Right renal pelvis (tissue), 4 donors: ENCODE measurements at places on chromosomes 4 and X. TPM values are rescaled to one million over a fixed set of nuclear protein-coding genes. Genes with fewer than 3 reads are reported as not detected.

DNA sequence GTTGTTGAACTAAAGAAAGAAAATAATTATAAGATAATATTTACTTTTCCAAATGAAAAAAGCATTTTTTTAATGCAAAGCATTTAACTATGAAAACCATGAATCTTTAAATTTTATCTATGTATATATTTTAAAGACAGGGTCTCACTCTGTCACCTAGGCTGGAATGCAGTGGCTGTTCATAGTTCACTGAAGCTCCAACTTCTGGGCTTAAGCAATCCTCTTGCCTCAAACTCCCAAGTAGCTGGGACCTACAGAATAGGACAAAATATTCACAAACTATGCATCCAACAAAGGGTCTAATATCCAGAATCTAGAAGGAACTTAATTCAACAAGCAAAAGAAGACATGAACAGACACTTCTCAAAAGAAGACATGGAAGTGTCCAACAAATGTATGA is 55.9 kb upstream of the ALB start:
- DNase-seq, result no peak

DNA sequence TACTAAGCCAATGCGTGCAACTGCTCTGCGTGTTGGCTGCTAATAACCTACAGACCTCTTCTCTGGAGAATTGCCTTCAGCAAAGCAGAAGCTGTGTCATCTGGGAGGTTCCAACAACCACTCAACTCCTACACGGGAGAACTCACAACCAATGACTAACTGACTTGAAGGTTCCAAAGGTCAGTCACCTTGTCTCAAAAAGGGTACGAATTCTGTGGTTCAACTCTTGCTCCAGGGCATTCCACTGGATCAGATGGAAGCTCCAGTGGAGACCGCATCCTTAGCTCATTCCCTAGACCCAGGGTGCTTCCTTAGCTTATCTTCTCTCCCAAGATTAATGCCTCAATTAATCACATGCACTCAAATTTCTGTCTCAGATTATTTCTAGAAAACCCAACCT is 222.7 kb downstream of the CHIC2 start:
- DNase-seq, result no peak

DNA sequence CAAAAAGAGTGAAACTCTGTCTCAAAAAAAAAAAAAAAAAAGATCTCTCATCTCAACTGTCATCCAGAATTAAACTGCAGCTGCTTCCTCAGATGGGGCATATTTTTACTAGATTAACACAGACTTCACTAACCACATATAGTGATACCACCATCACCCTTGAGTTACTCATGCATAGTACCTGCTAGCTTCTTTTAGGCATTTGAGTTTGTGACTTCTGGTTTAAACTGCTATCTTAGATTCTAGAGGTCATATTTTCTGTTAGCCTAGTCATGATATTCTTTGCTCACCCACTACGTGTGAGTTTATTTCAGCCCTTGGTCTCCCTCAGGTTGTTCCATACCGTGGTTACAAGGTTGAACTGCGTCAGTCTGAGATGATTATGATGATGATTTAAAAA is 154.9 kb upstream of the BMP3 start:
- DNase-seq, result no peak

DNA sequence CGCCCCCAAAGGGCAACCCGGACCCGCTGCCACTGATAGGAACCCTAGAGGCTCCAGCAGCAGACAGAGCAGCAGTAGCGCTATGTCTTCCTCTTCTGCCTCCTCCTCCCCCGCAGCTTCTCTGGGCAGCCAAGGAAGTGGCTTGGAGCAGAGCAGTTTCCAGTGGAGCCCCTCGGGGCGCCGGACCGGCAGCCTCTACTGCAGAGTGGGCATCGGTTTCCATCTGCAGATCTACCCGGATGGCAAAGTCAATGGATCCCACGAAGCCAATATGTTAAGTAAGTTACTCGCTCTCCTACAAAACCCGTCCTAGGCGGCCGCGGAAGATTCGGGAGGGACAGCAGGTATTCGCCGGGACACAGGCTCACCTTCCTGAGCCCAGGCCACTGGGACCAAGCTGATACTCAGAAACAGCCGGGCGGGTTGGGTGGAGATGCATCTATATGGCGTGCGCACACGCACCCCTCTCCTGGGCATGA is 477 bp downstream of the FGF5 start:
- no peak for DNase-seq

DNA sequence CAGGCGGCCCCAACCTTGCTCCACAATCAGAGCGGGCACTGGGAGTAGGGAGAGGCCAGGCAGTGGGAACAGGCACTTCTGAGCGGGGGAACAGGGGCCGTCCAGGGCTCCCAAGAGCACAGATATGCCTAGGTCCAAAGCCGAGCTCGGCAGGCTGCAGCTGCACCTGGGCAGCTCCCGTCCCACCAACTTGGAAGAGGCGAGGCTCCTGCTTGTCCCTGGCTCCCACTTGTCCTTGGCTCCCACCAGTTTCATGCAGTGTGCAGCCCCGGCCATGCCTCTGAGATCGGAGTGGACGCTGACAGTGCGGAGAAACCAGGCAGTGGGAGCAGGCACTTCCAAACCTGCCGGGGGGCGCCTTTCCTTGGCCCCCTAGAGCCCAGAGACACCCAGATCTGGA is 84.0 kb upstream of the XAGE2 start:
- DNase-seq, result no peak

DNA sequence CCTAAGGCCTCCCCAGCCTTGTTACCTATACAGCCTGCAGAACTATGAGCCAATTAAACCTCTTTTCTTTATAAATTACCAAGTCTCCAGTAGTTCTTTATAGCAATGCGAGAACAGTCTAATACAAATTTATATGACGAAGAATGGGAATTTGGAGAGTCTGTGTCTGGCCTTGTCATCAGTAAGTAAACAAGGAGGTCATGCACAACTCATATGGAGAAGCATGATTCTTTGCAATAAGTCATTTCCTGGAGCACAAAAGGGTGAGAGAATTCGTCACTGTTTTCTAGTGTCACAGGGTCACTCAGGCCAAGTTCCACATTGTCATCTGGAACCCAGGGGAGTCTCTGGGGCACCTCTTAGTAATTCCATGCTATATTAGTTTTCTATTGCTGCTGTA is 49.0 kb upstream of the HS6ST2 start:
- DNase-seq, result no peak

DNA sequence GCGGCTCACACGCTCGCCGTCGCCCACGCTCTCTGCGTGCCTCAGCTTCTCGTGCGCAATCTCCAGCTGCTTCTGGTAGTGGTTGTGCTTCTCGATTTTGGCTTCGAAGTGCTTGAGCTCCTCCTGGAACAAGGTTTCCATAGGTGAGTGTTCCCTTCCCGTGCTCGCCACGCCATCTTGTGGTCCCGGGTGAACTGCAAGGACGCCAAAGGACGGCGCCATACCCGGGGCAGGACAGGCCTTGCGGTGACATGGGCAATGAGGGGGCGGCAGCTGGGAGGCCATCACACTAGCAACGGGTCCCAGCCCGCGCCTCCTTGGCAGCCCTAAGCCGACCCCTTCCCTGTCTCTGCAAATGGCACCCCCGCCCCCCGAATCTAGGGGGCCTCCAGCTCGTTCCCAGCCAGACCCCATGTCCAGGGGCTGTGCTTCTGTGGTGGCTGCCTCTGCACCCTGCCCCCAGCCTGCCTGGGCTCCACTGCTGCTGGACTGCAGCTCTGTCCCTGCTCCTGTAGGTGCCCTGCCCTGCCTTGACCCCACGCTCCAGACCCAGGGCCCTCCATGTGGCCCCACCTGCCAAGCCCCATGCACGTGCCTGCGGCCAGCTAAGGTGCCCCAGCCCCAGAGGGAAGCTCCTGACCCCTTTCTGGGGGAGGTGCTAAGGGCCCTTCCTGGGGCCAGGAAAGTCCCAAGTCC is 17.3 kb downstream of the LRPAP1 start:
- no peak for DNase-seq

DNA sequence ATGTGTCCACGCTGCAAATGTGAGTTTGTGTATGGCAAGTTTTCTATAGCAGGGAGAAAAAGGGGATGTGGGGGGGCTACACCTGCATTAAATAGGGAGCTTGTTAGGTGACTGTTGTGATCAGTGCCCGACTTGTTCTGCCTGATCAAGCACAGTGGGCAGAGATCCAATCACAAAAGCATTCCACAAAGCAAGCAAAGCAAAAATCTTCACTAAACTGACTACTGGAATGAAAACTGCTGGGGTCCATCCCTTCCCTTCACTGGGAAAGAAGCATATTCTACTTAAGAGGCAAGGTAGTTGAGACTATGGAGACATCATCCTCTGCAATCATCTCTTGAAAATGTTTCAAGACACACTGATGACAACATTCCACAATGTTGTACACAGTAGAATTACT is 5.2 kb downstream of the IRS4 start:
- DNase-seq, result no peak

- no peak for DNase-seq
Observed at GRCh38 chrX:133881893-133882292, 103.5 kb downstream of the GPC3 start.

- no peak for DNase-seq
Observed at GRCh38 chr4:179196511-179196910, 1754.3 kb upstream of the AGA start.

DNA sequence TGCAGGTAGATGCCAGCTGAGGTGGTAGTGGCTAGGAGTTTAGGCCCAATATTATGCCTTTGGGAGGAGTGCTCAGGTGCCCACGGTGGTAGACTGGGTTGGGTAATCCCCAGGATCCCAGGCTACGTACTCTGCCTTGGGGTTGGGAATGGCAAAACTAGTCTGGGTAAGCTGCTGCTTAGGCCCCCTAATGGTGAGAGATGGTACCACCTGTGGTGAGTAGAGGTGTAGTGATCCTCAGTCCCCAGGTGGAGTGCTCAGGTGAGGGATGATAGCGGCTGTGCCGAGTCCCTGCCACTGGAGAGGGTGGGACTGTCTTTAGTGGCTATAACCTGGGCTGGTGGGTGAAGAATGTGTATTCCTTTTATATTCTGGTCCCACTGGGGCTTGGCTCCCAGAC is 75.2 kb downstream of the IL1RAPL2 start:
- DNase-seq, result no peak

DNA sequence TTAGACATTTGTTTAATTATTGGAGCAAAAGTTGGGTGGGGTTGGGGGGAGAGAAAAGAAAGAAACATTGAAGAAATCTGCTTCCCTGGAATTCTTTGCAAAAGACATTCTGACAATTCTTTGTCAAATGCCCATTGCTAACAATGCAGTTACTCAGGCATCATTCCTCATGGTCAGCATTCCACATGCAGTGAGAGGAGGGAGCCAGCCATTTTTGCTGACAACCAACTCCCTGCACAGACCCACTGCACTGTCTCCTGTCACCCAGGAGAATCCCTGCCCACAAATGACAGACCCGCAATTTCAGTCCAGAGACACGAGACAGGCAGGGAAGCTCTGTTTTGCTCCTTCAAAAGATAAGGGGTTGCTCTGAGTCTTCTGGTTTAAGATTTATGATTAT is 985.1 kb upstream of the SLIT2 start:
- DNase-seq, result no peak

DNA sequence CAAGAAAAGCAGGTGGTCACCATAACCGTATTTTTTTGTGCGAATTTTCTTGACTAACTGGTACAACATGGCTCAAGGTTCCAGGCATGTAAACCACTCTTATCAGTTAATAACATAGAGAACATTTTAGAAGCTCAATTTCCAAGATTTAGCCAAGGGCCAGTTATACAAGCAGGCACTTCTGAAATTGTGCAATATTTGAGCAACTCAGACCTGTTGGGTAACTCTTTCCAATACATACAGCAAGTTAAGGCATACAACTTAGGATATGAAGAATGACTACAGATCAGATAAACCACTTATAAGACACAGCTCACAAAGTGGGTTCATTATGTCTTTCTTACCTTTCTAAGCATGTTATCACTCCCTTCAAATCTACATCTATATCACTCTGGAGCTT is 43.9 kb downstream of the ZNF280C start:
- DNase-seq, result no peak

DNA sequence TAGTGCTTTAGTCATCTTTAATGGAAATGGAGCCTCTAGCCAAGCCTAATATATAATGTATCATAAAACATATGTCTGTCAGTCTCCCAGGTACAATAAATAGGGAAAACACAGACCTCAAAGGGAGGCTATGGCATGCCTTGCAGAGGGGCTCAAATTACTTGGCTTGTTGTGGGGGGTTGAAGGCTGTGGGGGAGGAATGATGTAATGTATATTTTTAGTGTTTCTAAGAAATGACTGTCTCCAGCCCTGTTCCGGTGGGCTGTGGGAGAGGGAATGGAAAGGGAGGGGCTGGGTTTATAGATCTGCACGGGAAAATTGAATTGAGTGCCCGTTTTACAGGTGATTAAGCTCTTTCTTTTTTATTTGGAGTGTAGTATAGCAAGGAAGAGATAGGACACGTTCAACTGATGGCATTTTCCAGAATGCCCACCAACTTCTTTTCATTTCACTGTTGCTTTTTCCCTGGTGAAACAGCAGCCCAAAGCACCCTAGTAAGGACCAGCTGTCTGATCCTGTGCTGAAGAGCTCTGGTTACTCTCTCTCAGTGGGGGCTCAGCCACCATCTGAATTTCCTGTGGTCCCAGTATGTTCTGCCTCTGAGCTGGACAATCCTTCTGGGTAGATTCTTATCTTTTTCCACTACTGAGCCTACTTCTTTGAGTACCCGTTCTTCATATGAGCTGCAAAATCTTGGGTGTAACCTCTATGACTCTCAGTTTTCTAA is 220.7 kb upstream of the CASK start:
- peak; percentile 16 for DNase-seq

DNA sequence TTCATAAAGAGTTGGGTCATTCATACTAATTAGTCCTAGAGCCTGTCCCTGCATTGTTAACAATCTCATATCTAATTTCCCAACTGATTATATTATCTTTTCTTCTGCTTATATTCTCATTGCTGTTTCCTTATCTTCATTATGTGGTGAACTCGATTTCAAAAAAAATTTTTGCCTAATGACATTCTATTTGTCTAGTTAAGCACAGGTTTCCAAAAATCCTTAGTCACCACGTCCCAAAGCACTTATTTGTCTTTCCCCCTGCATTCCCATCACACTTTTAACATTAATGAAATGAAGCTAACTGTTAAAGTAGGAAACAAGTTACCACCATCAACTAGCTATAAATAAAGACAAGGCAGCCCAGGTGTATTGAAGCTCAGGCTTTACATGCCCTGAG is 131.1 kb downstream of the IQCM start:
- no peak for DNase-seq

GRCh38 chr4:15003401-15003890 is 1.2 kb downstream of the CPEB2 start:
- peak; percentile 29 for DNase-seq

DNA sequence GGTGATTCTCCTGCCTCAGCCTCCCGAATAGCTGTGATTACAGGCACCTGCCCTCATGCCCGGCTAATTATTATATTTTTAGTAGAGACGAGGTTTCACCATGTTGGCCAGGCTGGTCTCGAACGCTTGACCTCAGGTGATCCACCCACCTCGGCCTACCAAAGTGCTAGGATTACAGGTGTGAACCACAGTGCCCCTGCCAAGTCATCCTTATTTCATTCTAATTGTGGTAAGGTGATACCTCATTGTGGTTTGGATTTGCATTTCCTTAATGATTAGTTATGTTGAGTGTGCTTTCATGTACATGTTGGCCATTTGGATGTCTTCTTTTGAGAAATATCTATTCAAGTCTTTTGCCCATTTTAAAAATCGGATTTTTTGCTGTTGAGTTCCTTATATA is 93.0 kb downstream of the USP9X start:
- DNase-seq, result no peak

- no peak for DNase-seq
Observed at GRCh38 chr4:163732473-163732872, 238.0 kb downstream of the TMA16 start.

CDKL2 gene
- 12.9 TPM for polyA plus RNA-seq

TSPAN7 gene
- 52.6 TPM for polyA plus RNA-seq

AWAT2 gene
- polyA plus RNA-seq, result not detected

EPGN gene
- polyA plus RNA-seq, result 1.2 TPM

TRIM2 gene
- polyA plus RNA-seq, result 83.7 TPM

MBNL3 gene
- polyA plus RNA-seq, result 33.5 TPM

RBMXL3 gene
- polyA plus RNA-seq, result not detected

NDUFB11 gene
- 104 TPM for polyA plus RNA-seq

REPS2 gene
- polyA plus RNA-seq, result 20.4 TPM
